ENCODE measurements at places on chromosomes 13 and 19.

- no peak for DNase-seq
Measured at GRCh38 chr19:55459551-55459949, 1.9 kb downstream of the ISOC2 start.

GRCh38 chr13:101614491-101614890, 162.0 kb downstream of the ITGBL1 start:
- no peak for DNase-seq

- DNase-seq: no peak
Measured at GRCh38 chr13:28637714-28638355, 21.1 kb upstream of the POMP start.

DNA sequence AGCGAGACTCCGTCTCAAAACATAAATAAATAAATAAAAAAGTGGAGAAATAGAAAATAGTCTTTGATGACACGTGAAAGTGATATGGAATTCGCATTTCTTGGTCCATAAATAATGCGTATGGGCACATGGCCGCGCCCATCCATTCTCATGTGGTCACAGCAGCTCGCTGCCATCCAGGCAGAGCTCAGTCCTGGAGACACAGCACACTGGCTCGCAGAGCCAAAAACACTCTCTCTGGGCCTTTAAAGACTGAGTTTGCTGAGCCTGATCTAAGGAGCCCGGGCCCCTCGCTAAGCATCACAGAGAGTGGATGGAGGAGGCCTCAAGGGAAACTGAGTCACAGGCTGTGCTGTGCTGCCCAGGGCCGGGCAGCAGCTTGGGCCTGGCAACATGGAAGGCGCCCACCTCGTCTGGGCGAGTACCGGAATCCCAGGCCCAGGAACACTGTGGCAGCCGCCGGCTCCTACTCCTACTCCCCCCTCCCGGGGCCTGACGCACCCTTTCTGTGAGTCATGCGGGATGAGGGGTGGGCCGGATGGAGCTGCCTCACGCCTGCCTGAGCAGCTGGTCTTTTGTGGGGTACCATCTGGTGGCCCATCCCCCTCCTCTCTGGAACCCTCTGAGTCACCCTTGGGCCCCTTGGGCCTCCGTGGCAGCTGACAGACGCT, 28.9 kb upstream of the CACTIN start:
- no peak for DNase-seq

Measured in cortex of kidney (tissue), 1 donor.